ENCODE measurements at places on chromosomes 1 and 21.
A peak's percentile ranks its signal among the peaks of the same experiment; 100 is the strongest.

DNA sequence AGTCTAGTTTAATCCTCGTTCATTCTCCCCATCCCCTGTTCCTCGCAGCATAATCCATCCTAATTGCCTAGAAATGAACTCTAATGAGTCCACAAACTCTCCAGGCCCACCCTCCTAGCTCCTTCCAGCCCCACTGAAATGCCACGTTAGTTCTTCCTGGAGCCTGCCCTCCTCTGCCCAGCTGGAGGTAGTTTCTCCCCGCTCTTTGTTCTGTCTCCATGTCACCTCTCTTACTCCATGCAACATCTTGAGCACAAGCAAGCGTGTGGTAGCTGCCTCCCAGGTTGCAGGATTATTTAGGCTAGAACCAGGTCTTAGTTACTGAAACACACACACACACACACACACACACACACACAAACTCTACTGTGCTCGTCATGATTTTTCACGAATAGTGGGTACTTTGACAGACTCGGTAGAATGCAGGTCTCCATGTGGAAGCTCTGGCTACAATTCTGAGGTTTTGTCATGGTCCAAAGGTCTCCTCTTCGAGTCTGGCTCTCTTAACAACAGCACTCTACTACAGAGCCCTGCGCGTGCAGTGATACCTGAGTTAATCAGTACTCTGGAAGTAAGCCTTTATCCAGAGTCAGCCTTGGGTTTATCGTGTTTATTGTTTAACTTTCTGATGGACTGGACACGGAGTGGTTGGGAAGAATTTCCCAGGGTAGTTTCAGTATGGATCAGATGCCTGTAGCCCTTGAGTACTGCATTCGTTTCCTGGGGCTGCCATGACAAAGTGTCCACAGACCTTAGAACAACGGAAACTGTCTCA, 27.5 kb downstream of the HUNK start:
- DNase-seq = no peak

DNA sequence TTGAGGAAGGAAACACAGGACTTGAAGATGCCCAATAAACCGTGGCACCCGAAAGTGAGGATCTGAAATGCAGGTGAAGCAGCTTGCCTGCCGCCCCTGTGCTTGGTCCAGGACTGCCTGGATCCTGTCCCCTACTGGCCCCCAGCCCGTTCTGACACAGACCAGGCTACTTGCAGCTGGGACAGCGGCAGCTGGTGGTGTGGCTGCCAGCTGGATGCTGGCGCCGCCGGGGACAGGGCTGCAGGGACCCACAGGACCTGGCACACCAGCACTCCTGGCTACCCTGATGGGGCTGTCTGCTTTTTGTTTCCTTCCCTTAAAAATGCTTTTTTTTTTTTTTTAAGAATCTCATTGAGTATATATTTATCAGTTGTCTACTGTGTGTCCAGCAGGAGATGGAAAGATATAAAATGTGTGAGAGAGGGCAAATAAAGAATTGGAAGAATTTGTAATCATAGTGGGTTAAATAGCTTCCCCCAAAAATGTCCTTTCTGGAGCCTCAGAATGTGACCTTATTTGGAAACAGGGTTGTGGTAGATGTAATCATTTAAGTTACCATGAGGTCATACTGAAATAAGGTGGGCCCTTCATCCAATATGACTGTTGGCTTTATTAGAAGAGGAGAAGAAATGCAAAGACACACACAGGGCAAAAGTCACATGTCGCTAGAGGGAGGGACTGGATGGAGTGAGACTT, 165.6 kb downstream of the DSCAM start:
- no peak for DNase-seq

DNA sequence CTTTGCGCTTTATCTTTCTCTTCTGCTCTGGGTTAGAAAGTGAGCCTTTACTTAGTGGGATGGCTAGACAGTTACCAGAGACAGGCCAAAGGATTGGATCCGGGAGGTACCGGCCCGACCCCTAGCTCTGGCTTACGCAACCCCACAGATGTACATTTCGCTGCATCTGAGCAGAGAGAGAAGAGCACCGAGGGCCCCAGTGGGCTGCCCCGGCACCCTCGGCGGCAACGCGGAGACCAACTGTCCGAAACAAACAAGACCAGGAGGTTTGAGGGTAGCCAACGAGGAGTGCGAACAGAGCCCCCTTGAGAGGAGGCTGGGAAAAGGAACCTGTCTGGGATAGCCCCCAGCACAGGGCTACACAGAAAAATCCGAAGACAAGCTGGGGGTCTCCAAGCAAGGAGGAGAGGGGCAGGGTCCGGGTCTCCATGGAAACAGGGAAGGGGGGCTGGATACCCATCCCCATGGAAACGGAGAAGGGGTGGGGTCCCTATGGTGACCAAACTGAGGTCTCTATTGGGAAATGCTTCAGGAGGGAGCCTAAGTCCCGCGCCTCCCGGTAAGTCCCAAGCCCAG, 373 bp downstream of the MTF1 start:
- DNase-seq = peak; percentile 79

GRCh38 chr1:10694633-10695627, 101.5 kb downstream of the CASZ1 start:
- DNase-seq = peak; percentile 97

DNA sequence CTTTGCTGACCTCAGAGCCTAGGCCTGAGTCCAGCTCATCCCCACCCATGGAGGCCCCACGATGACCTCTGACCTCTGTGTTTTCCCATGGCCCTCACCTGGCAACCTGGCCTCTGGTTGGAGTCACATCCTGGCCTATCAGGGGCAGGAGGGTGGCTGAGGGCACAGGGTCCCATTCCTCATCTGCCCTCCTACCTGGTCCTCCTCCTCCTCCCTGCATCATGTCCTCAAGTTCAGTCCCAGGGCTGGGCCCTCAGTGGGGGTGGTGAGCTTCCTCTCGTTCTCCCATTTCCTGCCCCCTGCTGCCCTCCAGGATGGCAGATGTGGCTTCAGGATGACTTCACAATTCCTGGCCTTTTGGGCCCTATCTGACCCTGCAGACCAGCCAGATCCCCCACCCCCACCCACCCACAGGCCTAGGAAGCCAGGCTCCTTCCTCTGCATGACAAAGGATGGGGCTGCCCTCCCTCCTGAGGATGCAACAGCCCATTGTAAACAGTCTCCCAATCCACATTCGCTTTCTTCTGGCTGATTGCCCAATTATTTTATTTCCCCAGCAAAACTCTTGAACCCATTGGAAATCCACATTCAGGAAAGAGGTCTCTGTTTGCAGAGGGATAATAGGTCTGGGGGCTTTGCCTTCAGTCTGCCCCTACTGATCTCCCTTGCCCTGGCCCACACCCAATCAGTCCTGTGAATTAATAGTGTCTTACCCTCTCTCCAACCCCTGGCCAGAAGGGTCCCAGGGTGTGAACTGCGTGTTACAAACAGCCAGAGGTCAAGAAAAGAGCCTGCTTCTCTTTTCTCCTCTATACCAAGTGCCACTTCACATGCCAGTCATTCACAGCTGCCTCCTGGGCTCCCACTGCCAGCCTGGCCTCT, 10.3 kb upstream of the LEFTY1 start:
- no peak for DNase-seq

DNA sequence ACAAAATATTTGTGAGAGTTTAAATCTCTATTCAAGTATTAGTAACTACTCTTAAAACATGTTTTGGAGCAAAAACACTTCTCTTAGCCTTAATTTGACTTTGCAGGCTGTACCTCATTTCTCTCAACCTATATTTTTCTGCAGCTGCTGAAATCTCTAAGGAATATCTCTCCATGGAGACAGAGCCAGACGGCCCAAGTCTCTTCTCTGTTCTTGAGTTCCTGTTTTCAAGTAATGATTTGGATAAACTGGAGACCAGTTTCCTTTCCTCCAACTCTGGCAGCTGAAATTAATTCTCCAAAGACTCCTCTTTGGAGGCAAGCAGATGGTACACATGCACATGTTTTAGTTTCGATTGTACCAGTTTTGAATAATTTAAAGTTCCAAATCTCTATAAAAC, 659.7 kb upstream of the NEGR1 start:
- DNase-seq = no peak

- DNase-seq = no peak
Observed at GRCh38 chr1:35572296-35572695, 818 bp upstream of the TFAP2E start.

DNA sequence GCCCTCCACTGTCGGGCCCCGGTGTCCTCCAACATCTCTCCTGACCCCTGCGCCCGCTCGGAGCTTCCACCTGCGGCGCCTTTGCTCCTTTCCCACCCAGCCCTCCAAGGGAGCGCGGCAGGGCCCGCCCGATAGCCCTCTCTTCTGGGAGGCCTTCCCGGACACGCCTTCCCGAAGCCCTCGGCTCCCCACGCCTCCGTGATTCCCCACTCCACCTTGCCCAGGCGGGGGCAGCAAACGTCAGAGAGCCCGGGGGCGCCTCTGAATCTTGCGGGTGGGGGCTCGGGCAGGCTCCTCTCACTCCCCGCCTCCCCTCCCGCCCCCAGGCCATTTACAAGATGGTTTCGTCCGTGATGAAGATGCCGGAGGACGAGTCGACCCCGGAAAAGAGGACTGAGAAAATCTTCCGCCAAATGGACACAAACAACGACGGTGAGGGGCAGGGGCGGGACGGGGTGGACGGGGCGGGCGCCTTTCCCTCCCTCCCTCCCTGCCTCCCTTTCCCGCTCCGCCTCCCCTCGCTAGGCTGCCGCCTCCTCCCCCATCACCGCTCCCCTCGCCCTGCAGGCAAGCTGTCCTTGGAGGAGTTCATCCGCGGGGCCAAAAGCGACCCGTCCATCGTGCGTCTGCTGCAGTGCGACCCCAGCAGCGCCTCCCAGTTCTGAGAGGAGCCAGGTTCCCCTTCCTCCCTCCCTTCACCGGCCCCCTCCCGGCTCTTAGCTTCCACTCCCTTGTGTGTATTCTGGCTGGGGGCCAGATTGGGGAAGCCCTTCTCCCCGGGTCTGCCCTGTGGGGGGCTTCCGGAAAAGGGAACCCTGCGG, 7.1 kb downstream of the HPCA start:
- DNase-seq = peak; percentile 85

- DNase-seq = no peak
Observed at GRCh38 chr1:66943361-66943969, 18.7 kb downstream of the MIER1 start.

- DNase-seq = no peak
Observed at GRCh38 chr1:163076044-163076443, 6.9 kb downstream of the RGS4 start.

DNA sequence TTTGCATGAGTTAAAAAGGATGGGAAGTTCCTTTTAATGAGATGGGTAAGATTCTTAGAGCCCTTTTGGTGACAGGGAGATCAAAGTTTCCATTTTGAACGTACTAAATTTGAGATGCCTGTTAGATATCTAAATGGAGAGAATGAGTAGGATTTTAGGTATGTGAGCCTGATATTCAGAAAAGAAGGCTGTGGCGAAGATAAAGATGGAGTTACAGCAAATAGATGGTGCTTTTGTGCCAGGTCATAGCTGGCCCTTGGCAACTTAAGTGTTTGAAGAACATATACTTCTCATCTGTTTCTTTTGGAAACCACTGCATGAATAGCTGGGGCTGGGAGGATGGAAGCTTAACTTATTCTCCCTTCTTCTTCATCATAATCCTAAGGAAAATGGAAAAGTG, 282.5 kb downstream of the PTBP2 start:
- DNase-seq = no peak

DNA sequence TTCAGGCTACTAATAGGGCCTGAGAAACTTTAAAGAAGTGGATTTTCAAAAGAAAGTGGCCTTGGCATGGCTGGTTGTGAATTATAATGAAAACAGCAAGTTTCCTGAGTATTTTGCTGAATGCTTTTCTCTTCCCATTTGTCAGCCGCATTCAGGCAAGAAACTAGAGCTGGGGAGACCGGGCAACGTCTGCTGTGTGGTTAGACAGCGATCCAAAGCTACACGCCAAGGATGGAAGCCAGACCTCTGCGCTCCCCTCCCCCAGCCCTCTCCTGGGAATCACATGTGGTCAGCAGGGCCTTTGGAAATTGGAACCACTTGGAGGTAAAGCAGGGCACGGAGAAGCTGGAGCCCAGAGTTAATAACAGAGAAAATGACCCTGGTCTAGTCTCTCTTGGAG, 114.1 kb upstream of the CD34 start:
- no peak for DNase-seq
